T-helper 17 cell (primary cell): ENCODE measurements at places on chromosomes 12 and 14. TPM values are rescaled to one million over a fixed set of nuclear protein-coding genes. Genes with fewer than 3 reads are reported as not detected.

DNA sequence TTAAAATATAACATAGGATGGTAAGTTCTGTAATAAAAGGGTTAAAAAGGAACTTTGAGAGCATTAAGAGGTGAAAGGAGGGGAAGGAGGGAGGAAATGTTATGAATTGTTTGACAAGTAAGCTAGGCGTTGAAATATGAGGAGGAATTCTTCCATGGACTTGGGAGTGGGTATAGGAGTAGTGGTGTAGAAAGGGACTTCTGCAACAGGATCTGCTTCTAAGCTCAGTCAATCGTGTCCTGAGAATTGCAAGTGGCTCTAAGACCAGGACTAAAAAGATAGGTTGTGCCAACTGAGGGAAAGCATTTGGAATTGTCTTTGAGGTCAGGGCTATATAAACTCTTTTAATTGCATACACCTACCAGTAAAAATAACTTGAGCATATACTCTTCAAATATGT is 74.1 kb upstream of the SLC38A2 start:
- peaks cover 10% of the 10 kb centered on the region for H3K4me1 ChIP-seq
- no peak overlapping the region for H3K4me3 ChIP-seq
- DNase-seq, result no peak
- peaks cover 5% of the 10 kb centered on the region for H3K36me3 ChIP-seq

GRCh38 chr14:69620211-69620611 is 8.8 kb downstream of the SUSD6 start:
- no peaks in the 10 kb centered on the region for H3K27me3 ChIP-seq
- no peaks in the 10 kb centered on the region for H3K36me3 ChIP-seq
- H3K4me1 ChIP-seq, result peaks cover 76% of the 10 kb centered on the region
- peak overlapping the region; percentile 71 for H3K4me3 ChIP-seq
- H3K27ac ChIP-seq, result peak overlapping the region; percentile 100
- no peak for DNase-seq

GRCh38 chr12:54201001-54201794 is 12.4 kb upstream of the SMUG1 start:
- DNase-seq, result peak; percentile 56
- H3K27ac ChIP-seq, result no peak overlapping the region

GRCh38 chr12:104605685-104606084 is 148.9 kb downstream of the CHST11 start:
- H3K27me3 ChIP-seq, result no peaks in the 10 kb centered on the region
- DNase-seq, result no peak
- peaks cover 54% of the 10 kb centered on the region for H3K4me1 ChIP-seq

DNA sequence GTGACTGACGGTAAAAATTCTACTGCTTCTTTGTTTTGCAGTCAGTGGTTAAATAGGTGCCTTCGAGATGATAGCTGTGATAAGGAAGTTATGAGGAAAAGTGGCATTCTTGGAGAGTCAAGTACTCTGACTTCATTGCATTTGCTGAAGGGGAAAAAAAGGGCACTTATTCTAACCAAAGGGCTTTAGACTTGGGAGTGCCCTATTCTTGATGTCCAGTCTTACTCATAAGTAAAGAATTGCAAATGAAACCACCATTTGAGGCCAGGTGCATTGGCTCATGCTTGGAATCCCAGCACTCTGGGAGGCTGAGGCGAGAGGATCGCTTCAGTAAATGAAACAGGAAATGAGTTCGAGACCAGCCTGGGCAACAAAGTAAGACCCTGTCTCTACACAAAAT is 40.3 kb downstream of the BRAP start:
- no peak overlapping the region for H3K4me3 ChIP-seq
- no peak overlapping the region for H3K27ac ChIP-seq
- no peaks in the 10 kb centered on the region for H3K27me3 ChIP-seq
- no peaks in the 10 kb centered on the region for H3K4me1 ChIP-seq
- DNase-seq, result no peak

DNA sequence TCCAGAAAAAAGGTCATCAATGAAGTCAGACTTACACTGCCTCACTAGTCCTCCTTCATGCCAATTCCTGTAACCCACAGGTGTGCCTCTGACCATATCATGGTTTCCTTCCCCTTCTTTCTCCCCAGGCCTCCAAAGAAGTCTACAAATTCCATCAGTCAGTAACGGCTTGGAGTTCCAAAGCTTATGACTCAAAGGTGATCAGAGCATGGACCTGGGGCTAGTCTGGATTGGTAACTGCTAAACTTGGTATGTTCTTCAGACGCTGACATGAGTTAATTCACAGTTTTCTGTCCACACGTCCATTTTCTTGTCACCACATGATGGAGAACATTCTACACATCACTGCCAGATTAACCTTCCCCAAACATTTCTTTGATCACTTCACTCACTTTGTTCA is 560.4 kb downstream of the ETNK1 start:
- no peaks in the 10 kb centered on the region for H3K4me1 ChIP-seq
- H3K27me3 ChIP-seq, result peaks cover 23% of the 10 kb centered on the region
- H3K27ac ChIP-seq, result no peak overlapping the region
- H3K4me3 ChIP-seq, result no peak overlapping the region
- H3K36me3 ChIP-seq, result no peaks in the 10 kb centered on the region
- no peak for DNase-seq

CLEC6A gene
- total RNA-seq, result not detected

C1QL4 gene
- not detected for total RNA-seq

PPFIA2 gene
- total RNA-seq, result not detected

PLBD1 gene
- 1.8 TPM for total RNA-seq

TRPV4 gene
- not detected for total RNA-seq
